ENCODE measurements at places on chromosomes 11 and 22.

GRCh38 chr22:43110927-43111623 lies 525 bp downstream of the BIK start:
- no peak for DNase-seq

DNA sequence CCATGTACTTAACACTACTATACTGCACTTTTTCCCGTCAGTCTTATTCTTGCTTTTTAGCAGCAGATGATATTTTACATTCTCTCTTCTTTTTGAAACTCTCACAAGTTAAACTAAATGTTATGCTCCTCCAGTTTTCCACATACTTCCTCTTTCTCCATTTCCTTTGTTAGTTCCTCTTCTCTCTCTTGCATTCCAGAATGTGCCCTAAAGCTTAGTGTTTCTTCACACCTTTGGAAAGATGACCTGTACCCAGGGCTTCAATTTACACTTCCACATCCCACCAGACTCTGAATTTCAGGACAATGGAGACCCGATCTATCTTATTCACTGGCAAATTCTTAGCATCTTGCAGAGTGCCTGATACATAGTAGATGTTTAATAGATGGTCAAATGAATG lies 51.8 kb downstream of the APIP start:
- no peak for DNase-seq

GRCh38 chr11:3977078-3977477 lies 117.5 kb upstream of the RRM1 start:
- DNase-seq, result no peak

- peak; percentile 17 for DNase-seq
Measured at GRCh38 chr11:66579017-66579606, 10.7 kb upstream of the CTSF start.

DNA sequence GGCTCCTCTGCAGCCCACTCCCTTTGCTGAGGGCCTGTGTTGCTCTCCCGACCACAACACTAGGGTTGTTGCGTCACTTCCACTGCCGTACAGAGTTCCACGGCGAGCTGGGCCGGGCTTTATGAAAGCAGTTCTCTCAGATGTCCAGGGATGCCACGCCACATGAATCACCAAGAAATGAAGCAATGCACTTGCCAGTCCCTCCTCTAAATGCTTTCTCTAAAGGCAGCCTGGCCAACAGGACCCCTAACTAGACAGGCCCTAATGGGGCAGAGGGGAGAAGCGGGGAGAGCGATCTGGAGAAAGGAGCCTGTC lies 188.7 kb downstream of the CTTN start:
- no peak for DNase-seq

- DNase-seq, result no peak
Measured at GRCh38 chr22:49997251-49997599, 15.3 kb downstream of the IL17REL start.

DNA sequence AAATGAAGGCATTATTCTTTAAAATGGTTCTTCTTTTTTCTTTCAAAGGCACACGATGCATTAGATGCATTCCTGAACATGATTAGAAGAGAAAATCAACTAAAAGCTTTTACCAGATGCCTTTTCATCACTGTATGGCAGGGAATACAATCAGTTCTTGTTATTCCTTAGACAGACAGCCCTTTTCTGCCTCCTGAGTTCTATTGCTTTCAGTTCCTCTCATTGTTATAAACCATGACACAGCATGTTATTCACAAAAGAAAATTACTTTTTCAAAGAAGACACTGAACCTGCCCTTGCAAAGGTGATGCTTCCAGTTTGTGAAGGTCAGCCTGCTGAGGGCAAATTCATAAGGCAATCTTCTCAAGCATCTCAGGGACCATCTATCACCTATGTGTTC lies 70.1 kb downstream of the FAM181B start:
- no peak for DNase-seq

GRCh38 chr11:67315325-67315909 lies 12.1 kb downstream of the SSH3 start:
- DNase-seq, result no peak

GRCh38 chr11:10808235-10808552 lies 532 bp downstream of the EIF4G2 start:
- no peak for DNase-seq

DNA sequence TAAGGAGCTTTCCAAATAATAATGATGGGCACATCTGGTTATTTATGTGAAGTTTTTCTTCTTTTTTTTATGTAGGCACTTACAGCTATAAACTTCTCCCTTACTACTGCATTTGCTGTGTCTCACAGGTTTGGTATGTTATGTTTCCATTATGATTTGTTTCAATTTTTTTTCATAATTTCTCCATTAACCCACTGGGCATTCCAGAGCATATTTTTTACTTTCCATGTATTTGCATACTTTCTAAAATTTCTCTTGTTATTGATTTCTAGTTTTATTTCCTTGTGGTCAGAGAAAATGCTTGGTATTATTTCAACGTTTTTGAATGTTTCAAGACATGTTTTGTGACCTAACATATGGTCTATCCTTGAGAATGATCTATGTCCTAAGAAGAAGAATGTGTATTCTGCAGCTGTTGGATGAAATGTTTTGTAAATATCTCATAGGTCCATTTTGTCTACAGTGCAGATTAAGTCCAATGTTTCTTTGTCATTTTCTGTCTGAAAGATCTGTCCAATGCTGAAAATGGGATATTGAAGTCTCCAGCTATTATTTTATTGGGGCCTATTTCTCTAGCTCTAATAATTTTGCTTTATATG lies 362.1 kb downstream of the DDX10 start:
- DNase-seq, result no peak

DNA sequence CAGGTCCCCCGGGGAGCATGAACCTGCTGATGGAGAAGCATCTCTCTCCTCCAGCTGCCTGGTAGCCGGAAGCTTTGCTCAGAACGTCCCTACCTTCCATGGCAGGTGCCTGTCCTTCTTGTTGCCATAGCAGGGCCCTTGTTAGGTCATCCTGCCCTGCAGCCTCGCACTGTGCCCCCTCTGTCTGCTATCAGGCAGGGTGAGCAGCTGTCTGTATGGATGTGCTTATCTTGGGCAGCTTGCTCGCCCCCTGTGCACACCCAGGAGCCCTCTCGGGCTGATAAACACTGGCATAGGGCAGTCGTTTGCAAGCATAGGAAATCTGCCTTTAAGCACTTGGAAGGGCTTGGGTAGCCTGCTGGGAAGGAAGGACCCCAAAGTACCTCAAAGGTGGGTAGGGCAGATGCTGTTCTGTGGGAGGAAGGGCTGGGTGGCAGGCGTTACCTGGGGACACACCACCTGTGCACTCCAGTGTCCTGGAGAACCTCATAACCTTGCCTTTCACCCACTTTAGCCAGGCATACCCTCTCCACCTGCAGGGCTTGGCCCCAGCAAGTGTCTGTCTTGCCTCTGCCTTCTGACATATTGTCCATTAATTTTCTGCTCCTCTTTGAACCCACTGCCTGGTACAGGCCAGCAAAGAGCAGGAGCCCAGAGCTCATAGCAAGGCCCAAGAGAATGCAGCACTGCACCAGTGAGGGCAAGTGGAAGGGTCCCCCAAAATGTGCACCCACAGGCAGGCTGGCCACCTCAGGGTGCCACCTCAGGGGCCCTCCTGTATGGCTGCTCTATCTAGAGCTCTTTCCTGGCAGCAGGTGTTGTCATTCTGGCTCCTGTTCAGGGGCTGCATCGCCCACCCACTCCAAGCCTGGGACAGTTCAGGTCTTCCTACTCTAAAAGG lies 8.0 kb upstream of the COMT start:
- no peak for DNase-seq

- peak; percentile 39 for DNase-seq
Measured at GRCh38 chr11:108565653-108566052, 27.9 kb downstream of the EXPH5 start.

DNA sequence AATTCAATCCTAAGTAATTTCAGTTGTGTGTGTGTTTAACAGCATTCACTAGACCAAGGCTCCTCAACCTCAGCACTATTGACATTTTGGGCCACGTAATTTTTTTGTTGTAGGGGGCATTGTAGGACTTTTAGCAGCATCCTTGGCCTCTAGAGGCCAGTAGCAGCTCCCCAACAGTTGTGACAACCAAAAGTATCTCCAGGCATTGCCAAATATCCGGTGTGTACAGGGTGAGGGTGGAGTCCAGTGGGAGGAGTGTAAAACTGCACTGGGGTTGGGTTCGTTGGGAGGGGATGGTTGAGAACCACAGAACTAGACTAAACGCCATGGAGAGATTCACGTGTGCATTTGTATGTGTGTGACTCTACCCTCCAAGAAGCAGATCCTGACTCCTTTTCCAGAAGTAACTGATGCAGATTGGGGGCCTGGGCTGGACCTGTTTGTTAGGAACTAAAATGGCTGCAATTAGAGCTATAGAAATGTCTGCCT lies 5.9 kb upstream of the PHF21A start:
- DNase-seq, result no peak

DNA sequence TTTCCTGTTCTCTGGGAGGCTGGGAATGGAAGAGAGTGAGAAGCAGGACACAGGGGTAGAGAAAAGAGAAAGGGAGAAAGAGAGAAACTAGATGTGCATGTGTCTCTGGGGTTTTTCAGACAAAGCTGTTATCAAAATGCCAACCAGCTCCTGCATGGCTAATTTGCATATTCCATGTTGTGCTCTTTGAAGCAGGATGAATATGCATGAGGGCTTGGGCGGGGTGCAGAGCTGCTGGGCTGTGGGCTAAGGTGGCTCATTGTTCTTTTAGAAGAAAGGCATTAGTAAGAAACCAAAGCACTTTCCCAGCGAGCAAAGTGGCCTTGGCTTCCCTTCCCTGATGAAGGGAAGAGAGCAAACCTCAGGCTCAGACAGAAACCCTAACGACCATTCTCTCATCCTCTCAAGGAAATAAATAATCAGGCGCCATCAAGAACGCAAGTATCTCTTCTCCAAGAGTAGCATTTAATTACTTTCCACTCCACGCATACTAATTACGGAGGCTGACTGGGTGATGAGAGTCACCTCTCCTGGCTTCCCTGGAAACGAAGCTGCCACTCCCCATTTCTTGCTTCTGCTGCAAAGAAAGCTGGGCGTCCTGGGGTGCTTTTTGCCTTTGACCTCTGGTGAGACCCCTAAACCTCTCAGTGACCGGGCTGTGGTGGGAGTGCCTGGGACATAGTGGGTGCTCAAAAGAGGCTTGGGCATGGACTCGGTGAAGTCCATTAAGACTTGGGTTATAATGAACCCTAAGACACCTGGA lies 54.2 kb downstream of the FEZ1 start:
- DNase-seq, result no peak

DNA sequence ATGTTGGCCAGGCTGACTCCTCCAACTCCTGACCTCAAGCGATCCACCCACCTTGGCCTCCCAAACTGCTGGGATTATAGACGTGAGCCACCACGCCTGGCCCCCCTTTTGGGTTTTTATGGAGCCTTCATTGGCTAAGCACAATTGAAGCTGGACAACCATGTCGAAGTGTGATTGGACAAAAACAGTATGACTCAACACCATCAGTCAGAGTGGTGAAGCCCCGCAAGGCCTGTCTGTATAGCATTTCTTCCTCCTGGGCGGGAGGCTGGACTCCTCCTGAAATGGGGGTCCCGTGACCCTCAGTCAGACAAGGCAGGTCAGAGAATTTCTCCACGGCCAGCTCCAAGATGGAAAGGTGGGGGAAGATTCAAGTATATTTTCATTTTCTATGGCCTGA lies 3.1 kb upstream of the PARVB start:
- no peak for DNase-seq

GRCh38 chr22:32005453-32005852 lies 37.6 kb upstream of the SLC5A1 start:
- DNase-seq, result no peak

DNA sequence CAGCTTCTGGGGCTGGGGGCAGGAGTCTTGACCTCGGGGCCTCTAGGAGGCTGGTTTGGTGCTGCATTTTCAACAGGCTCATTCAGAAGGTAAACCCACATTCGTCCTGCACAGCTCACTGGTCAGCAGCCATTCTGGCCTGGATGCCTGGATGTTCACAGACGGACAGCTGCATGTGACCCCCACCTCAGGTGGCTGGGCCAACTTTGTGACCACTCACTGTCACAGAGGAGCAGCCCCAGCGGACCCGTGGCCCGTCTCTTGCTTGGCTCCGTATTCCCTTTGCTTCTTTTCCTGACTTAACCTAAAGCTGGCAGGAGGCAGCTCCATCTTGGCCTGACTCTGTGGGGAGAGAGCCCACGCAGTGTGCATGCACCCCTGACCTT lies 8.2 kb downstream of the DGCR8 start:
- no peak for DNase-seq

DNA sequence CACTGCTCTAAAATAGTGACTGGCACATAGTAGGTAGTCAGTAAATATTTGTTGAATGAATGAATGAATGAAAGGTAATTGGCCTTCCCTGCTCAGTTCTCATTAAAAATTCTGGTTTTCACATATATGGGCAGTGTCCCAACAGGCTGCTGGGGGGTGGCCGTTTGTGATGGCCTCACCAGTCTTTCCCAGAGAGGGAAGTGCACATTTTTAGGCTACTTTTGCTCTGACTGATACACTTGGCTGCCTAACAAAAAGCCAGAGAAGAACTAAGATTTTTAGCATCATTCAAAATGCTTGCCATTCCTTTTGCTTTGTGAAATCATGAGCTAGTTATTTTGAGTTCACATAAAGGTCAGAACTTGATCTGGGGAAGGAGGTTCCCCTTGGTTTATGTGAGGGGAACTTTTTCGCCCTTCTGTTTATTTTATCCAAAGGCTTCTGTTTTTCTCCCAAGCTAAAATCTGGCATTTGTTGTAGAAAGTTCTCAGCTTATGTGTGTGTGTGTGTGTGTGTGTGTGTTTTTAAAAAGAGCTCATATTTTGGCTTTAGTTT lies 83.1 kb downstream of the PTPRJ start:
- no peak for DNase-seq

- no peak for DNase-seq
Measured at GRCh38 chr11:109424901-109425300, 2.9 kb downstream of the C11orf87 start.

DNA sequence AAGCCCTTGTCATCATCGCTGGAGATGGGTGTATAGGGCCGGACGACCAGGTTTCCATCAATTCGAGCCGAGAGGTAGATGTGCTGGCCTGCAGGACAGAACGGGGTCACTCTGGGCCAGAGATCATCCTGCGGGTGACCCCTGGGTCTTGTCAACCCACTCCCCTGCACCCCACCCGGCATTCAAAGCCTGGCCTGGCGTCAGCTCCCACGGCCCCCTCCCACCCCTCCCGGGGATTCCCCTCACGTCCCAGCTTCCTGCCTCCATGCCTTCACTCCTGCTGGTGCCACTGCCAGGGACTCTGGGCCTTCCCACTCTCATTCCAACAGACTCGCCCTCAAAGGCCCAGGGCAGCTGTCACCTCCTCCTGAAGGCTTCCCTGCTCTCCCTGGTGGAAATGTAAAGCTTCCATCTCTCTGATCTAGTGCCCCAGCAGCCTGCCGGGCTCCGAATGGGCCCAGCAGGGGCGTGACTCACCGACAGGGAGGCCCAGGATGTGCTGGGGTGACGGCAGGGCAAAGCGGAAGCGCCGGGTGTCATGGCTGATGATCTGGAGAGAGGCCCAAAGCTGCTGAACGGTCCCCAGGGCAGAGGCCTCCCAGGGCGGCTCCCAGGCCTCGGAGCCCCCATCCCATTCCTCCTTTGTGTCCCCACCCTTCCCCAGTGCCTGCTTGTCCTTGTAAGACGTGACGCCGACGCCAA lies 9.3 kb downstream of the ATP5MGL start:
- DNase-seq, result no peak

Data from NCI-H2107 (cell line).